Ovary (tissue), 10 donors: ENCODE measurements at places on chromosomes 13 and 19. TPM values are rescaled to one million over a fixed set of nuclear protein-coding genes. Genes with fewer than 3 reads are reported as not detected.

DNA sequence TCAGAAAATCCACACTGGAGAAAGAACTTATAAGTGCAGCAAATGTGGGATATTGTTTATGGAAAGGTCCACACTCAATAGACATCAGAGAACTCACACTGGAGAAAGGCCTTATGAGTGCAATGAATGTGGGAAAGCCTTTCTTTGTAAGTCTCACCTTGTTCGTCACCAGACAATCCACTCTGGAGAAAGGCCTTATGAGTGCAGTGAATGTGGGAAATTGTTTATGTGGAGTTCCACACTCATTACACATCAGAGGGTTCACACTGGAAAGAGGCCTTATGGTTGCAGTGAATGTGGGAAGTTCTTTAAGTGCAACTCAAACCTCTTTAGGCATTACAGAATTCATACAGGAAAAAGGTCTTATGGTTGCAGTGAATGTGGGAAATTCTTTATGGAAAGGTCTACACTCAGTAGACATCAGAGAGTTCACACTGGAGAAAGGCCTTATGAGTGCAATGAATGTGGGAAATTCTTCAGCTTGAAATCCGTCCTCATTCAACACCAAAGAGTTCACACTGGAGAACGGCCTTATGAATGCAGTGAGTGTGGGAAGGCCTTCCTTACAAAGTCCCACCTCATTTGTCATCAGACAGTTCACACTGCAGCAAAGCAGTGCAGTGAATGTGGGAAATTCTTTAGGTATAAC, 12.0 kb upstream of the ZNF548 start:
- no peak for DNase-seq

DNA sequence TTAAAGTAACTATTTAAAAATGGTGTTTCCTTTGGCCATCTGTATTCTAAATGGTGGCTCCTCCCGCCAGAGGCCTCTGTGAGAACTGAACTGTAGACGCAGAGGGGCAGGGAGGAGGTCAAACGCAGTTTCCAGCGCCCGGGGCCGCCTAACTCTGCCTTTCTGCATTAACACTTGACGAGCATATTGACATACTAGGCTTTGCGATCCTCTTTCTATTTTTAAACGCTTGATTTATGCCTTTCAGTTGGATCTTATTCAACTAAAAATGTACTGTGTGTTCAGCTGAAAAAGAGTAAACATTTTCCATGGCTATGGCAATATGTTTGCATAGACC, 74.7 kb downstream of the SPACA7 start:
- DNase-seq, result no peak

DNA sequence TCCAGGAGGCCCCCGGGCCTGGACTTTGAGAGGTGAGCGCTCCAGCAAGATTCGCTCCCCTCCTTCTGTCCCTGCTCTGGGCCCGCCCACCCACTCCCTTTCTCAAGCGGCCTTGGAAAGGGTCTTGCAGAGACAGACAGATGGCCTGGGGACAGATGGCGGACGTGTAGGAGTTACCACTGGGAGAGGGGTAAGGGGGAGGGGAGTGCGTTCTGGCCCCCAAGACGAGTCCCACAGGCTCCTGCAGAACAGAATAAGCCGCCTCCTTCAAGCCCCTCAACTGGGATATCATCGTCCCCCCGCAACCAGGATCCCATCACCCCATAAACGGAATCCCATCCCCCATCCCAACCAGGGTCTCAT, 3.6 kb upstream of the TNFAIP8L1 start:
- no peak for DNase-seq

The FFAR3 gene
- not detected for total RNA-seq

GRCh38 chr13:36341718-36342117, 4.5 kb downstream of the SPART start:
- DNase-seq, result no peak

The STARD13 gene
- 13.2 TPM for total RNA-seq

- DNase-seq, result no peak
Observed at GRCh38 chr13:78024996-78025395, 106.4 kb upstream of the EDNRB start.

GRCh38 chr19:6065685-6066374, 44.5 kb downstream of the RFX2 start:
- no peak for DNase-seq

GRCh38 chr13:45416516-45417128, 1.6 kb downstream of the SLC25A30 start:
- DNase-seq, result no peak

- DNase-seq, result no peak
Observed at GRCh38 chr19:17052439-17052838, 22.8 kb downstream of the HAUS8 start.

GRCh38 chr19:6035026-6035425, 57.1 kb upstream of the RANBP3 start:
- no peak for DNase-seq

The FXYD3 gene
- 1.8 TPM for total RNA-seq
